ENCODE measurements at places on chromosomes 2 and 18.

GRCh38 chr2:12821656-12822055 is 104.9 kb downstream of the TRIB2 start:
- no peak for DNase-seq

- no peak for DNase-seq
Observed at GRCh38 chr2:161422816-161423403, 6.8 kb downstream of the TBR1 start.

DNA sequence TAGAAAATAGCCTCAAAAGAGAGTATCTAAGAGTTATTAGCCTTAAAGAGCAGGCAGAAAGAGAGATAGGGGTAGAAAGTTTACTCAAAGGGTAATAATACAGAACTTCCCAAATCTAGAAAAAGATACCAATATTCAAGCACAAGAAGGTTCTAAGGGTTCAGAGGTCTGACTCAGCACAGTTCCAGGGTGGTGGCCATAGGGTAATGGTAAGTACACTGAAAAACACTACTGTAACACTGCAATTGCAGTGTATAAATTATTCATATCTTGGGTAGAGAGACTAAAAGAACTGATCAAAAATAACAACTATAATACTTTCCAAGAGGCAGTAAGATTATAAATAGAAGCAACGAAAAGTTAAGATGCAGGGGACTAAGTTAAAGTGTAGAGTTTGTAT is 115.2 kb downstream of the ROCK1 start:
- DNase-seq = peak; percentile 35

DNA sequence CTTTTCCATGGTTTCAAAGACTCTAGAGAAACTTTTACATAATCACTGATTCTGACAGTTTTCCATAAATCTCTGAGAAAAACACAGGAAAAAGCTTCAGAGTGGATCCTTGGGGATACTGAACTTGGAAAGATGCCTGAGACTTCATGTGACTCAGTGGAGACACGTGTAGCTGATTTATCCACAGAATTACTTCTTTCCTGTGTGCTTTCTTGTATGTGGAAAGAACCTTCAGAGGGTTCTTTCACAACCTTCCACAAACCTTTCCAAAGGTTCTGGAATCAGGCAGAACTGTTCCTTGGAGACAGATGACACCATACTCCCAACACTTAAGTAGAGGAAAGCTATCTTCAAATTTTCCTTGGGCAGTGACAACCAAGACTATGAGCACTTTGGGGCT is 207.2 kb downstream of the RND3 start:
- no peak for DNase-seq

DNA sequence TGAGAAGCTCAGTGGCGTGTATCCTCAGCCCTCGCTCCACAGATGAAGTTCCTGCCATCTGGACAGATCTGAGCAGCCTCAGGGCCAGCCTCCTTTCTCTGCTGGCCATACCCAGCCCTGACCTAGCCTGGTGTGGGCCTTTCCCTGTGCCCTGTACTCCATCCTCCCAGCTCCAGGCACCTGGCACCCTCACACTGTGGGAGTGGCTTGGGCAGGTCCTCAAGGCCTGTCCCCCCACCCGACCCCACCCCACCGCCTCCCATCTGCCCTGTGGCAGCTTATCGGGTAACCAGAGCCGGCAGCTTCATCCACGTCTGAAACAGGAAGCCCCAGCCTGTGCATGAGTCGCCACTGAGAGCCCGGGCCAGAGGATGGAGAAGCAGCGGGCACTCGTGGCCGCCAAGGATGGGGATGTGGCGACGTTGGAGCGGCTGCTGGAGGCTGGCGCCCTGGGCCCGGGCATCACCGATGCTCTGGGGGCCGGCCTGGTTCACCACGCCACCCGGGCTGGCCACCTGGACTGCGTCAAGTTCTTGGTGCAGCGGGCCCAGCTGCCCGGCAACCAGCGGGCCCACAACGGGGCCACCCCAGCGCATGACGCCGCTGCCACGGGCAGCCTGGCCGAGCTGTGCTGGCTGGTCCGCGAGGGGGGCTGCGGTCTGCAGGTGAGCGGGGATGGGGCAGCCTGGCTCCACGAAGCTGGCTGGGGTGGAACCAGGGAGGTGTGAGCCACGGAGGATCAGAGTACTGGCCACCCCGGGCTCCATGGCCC is at the start of gene ESPNL:
ESPNL (plus strand) TSS at position 292 of the 772 bp plus-strand sequence; CDS start at position 372, 80 bp downstream.
- DNase-seq = peak; percentile 44

- no peak for DNase-seq
Observed at GRCh38 chr2:210046851-210047500, 44.5 kb downstream of the RPE start.
